ENCODE measurements at places on chromosomes 11 and 22. TPM values are rescaled to one million over a fixed set of nuclear protein-coding genes. Genes with fewer than 3 reads are reported as not detected.

GRCh38 chr11:90349731-90350130 is 126.9 kb upstream of the CHORDC1 start:
- H3K27me3 ChIP-seq, result no peaks in the 10 kb centered on the region
- H3K27ac ChIP-seq, result no peak overlapping the region
- H3K4me1 ChIP-seq, result no peaks in the 10 kb centered on the region
- no peak overlapping the region for H3K4me3 ChIP-seq

DNA sequence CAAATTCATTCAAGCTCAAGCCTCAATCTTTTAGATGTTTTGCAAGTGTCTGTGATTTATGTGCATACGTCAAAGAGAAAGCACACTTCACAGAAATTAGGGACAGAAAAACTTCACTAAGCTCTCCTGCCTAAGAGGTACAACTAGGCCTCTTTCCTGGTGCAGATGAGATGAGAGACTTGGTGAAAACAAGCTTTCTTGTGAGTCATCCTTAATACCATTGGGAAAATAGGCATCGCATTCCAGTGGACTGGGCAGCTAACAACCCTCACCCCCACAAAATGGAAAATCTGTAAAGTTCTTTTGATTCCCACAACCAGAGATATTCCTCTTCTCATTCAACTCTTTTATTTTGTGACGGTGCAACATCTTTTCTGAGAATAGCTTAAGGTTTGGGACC is 1110.4 kb upstream of the CCDC90B start:
- no peak overlapping the region for H3K4me3 ChIP-seq
- H3K27ac ChIP-seq, result no peak overlapping the region
- DNase-seq, result no peak
- H3K36me3 ChIP-seq, result no peaks in the 10 kb centered on the region

SLC17A6 gene
- not detected for total RNA-seq

- H3K27ac ChIP-seq, result no peak overlapping the region
- peaks cover 52% of the 10 kb centered on the region for H3K4me1 ChIP-seq
- no peak for DNase-seq
- no peaks in the 10 kb centered on the region for H3K36me3 ChIP-seq
These were observed 3.0 kb upstream of the SLC43A3 start for GRCh38 chr11:57429946-57430345.

DNA sequence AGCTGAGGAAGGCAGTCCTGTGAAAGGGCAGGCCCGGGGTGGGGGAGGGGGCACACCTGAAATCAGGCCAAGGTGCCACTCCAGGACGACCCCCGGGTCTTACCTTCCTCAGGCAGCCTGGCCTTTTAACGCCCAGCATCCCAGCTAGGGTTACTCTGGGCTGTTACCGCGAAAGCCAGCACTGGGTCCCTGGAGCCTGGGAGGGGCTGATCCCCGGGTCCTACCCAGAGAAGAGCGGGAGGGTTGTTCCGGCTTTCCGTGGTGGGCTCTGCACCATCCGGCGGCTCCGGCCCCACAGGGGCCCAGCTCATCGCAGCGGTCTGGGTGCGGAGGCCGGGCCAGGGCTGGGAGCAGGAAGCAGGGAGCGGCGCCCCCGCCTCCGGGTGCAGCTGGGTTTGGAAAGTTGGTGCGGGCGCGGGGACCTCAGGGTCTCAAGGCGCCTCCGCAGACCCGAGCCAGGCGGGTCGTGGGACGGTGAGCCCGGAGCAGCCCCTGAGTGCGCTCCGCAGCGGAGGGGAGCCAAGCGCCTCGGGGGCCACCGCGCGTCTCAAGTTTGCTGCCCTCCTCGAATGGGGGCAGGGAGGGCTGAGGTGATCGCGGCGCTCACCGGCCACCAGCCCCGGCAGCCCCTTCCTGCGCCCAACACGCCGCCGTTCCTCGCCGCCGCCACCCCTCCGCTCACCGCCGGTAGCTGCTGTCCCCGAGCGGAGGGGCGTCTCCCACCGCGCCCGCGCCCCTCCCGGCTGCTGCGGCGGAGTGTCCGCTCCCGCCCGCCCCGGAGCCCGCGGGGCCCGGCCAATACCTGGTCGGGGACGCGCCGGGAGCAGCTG is 831 bp downstream of the CHST1 start:
- H3K27ac ChIP-seq, result no peak overlapping the region
- DNase-seq, result no peak
- H3K4me1 ChIP-seq, result peaks cover 13% of the 10 kb centered on the region
- H3K4me3 ChIP-seq, result peak overlapping the region; percentile 57
- no peaks in the 10 kb centered on the region for H3K36me3 ChIP-seq

MYEOV gene
- total RNA-seq, result 0.23 TPM

DNA sequence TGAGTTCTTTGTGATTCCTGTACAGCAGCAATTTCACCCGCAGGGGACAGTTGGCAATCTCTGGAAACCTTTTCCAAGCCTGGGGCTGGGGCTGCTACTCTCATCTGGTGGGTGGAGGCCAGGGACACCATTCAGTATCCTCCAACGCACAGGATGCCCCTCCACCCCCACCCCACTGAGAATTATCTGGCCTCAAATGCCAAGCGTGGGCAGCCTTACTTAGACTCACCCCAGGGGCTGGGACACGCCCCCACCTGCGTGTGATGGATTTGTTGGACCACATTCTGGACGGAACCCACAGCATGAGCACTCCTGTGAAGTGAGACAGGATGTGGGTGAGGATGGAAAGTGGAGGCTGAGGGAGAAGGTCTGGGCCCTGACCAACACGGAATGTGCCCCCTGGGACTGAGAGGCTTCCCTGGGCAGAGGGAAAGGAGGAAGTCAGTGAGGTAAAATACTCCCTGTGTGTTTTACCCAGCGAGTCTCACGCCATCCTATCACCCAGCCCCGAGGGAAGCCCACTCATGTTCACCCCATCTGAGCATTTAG is 13.7 kb downstream of the RASD2 start:
- DNase-seq, result no peak
- no peak overlapping the region for H3K27ac ChIP-seq
- no peak overlapping the region for H3K4me3 ChIP-seq
- H3K36me3 ChIP-seq, result no peaks in the 10 kb centered on the region

DNA sequence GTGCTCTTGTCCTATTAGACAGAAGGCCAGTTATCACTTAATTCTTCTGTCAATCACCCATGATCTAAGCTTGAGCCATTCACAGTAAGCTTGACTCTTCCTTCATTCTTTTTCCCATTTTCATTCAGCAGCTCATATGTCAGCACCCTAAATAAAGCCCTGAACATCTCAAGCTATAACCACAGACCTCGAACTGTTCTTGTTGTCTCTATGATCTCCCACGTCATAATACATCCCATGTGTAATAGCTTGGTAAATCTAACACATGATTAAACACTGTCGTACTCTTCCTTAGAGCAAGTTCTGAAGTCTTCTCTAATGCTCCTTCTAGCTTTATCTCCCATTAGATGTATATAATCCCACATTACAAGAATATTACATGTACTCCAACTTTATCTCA is 14.4 kb downstream of the MUC15 start:
- peaks cover 7% of the 10 kb centered on the region for H3K4me1 ChIP-seq
- H3K36me3 ChIP-seq, result no peaks in the 10 kb centered on the region
